Activated CD4-positive, CD25-positive, alpha-beta regulatory T cell treated with anti-CD3 and anti-CD28 coated beads, Interleukin-2, amount 50 U/mL, for 16 hours (primary cell): ENCODE measurements at places on chromosomes 11 and 22.

GRCh38 chr22:21719024-21719423 is 16.6 kb downstream of the YPEL1 start:
- DNase-seq: no peak

DNA sequence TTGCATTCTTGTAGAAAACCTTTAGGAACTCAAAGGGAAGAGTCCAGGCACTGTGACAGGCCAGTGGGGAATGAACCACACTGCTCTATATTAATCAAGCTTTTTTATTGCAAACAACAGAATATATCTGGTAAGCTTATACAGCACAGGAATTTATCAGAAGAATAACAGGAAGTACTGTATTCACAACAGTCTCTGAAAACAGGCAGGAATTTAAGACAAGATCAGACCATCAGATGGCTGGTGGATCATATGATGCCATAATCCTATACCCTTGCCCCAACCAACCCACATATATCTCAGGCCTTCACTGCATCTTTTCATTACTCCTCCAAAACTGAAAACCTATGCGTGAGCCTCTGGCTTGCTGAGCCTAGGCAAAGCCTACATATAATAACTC is 1.0 kb upstream of the HTATIP2 start:
- DNase-seq: no peak

GRCh38 chr22:17575681-17576080 is 12.4 kb downstream of the SLC25A18 start:
- no peak for DNase-seq

GRCh38 chr11:9380773-9381172 is 3.7 kb upstream of the IPO7 start:
- DNase-seq: no peak

GRCh38 chr22:26476705-26477340 is 6.8 kb downstream of the HPS4 start:
- DNase-seq: no peak

GRCh38 chr11:111944651-111945051 is 7.5 kb downstream of the DIXDC1 start:
- no peak for DNase-seq

GRCh38 chr22:47210112-47210657 is 447.7 kb downstream of the TBC1D22A start:
- no peak for DNase-seq

DNA sequence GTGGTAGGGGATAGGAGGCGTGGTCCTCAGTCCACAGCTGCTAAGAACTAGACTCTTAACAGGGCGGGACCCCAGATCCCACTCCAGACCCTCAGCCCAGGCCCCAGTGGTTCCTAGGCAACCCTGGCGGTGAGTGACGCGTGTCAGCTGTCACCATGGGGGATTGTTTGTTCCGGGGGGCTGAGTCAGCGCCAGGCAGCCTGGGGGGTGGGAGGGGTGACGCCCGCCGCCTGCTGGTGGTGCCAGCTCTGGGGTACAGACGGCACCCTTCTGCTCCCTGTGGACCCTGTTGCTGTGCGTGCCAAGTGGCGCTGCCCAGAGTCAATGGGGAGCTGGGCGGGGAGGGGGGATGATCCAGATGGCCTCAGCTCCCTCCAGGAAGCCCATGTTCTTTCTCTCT is 2.5 kb downstream of the CNIH2 start:
- no peak for DNase-seq

GRCh38 chr11:37110385-37110784 is 512.3 kb upstream of the RAG2 start:
- no peak for DNase-seq

GRCh38 chr11:61961570-61962212 is 5.7 kb downstream of the FTH1 start:
- DNase-seq: no peak

DNA sequence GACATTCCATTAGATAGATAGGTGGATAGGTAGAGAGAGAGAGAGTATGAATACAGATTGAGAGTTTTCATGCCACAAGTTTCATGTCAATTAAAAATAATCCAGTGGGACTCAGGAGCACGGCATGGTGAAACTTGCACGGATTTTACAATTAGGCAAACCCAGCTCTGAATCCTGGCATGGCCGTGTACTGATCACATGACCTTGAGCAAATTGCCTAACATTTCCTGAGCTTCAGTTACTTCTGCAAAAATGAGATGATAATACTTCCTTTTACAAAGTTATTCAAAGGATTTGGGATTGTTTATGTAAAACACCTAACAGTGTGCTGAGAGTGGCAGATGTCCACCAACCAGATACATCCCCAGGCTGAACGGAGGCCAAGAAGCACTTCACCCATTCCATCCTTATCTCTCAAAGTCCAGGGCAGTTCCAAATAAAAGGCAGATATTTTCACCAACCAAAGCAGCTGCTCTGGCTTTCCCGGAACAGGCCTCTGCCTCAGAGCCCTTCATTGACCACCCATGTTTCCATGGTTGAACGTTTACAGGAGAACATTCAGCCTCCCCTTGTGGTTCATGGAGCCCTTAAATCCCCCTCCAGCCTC is 17.9 kb downstream of the APLNR start:
- no peak for DNase-seq

DNA sequence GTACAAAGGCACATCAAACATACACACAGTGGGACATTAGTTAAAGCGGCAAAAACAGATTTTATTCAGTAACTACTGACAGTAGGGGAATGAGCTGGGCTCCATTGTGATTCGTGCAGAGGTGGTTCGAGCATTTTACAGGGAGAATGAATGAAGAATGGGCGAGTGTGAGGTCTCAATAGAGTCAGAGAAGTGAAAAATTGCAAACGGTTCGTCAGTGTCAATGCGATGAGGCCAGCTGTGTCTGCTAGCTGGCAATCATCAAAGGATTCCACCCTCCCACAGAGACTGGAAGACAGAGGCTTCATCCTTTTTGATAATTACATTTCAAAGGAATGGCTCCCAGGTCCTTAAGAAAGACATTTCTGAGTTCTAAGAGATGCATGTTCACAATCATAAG is 17.4 kb downstream of the OR4D9 start:
- no peak for DNase-seq

GRCh38 chr11:63243533-63243932 is at the start of gene SLC22A25:
Gene SLC22A25 (minus strand): TSS chr11:63243599. CDS start chr11:63229652, 13,947 bp downstream.
- DNase-seq: no peak

- peak; percentile 18 for DNase-seq
Observed at GRCh38 chr22:28909375-28909774, 26.0 kb downstream of the ZNRF3 start.

DNA sequence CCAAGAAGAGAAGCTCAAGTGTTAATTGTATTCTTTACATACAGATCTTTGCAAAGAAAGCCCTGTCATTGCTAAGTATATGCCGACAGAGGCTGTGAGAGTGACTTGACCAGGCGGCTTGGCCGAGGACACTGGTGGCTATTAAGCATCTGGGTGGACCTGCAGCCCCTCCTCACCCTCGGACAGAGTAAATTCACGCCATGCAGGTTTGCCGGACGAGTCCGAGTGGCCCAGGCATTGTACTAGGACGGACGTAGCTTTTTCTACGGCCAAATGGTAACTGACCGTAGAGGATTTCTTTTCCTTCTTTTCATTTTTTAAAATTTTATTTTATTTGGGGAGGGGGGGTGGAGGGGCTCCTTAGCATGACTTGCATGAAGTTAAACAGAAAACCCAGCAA is 47.0 kb downstream of the KCNC1 start:
- DNase-seq: no peak

GRCh38 chr11:59866836-59867235 is 549 bp upstream of the TCN1 start:
- DNase-seq: no peak

GRCh38 chr11:126489836-126490660 is 134.6 kb downstream of the ST3GAL4 start:
- no peak for DNase-seq

DNA sequence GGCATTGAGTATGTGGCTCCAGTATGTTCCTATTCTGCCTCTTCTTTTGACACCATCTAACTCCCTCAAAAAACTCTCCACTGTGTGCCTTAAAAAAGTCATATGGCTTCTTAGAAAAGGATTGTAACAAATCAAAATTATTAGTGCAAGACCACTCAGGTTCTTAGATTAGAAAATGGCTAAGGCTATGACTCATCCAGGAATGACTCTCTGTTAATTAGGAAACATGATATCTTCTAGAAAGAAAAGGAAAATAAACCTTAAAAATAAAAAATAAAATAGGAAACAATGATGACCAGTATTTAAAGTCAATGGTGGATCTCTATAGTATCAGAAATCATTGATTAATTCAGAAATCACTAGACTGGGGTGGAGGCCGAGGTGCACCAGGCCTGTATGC is 21.7 kb downstream of the SLC25A17 start:
- no peak for DNase-seq

DNA sequence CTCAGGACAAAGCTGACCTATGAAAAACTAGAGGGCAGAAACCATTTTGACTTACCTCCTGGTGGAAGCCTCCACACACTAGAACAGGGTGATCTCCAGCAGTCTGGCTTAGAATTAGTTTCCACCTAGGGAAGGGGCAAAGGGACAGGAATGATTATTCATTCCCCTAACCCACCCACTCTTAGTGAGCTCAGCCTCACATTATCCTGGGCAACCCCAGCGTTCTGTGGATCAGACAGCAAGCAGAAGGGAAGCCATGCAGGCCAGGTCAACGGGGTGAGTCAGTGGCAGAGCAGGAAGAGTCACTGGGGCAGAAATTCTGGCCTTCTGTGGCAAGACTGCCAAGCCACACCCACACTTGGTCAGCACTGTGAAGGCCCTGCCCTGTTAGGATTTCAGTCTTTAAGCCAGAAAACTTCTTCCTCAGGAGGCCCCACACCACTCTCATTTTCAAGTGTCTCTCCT is 10.5 kb downstream of the NUMA1 start:
- no peak for DNase-seq

- DNase-seq: no peak
Observed at GRCh38 chr11:30608534-30608933, 22.4 kb upstream of the MPPED2 start.

GRCh38 chr22:19819208-19819910 is 35.3 kb downstream of the GNB1L start:
- no peak for DNase-seq
